ENCODE measurements at places on chromosomes 2 and 18.

DNA sequence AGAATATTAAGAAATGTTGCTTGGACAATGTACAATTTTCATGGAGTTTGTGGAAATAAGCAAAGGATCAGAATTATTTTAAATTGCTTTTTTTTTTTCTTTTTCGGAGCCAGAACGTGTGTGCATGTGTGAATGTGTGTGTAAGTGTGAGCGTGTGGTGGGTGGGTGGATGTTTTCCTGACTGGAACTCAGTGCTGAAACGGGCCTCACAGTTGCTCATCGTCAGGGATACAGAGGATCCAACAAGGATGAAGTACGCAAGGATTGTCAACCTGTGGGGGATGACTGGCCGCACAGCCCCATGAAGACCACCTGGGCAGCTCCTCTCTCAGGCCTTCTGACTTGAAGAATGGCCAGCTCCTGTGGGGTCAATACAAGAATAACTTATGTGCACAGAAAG is 17.5 kb downstream of the IL1B start:
- no peak for DNase-seq

DNA sequence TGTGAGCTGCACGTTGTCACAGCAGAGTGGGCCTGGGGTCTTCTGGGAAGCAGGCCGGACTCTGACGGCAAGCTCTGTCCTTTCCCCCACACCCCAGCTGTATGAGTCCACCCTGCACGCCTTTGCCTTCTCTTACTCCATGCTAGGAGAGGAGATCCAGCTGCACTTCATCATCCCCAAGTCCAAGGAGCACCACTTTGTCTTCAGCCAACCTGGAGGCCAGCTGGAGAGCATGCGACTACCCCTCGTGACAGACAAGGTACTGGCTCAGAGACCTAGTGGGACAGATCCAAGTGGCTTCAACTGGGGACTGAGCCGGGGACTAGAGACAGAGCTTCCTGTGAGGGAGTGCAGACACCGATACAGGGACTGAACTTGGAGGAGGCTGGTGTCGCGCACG is 40.1 kb downstream of the NTSR2 start:
- DNase-seq: no peak

DNA sequence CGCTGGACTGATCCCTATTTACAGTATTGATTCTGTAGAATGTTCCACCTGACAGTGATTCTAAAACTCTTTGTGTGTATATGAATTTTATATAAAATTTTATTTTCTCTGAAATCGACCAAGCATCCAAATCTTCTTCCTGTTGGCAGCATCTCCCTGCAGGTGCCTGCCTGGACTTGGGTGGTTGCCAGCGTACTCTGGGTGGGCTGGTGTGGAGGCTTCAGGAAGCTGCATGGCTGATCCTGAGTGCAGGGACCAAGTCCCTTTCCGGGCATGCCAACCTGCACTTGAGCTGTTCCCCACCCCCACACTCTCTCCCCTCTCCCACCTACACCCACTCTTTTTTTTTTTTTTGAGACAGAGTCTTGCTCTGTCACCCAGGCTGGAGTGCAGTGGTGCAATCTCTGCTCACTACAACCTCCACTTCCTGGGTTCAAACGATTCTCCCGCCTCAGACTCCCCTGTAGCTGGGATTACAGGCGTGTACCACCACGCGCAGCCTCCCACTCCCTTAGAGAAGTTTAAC is 53.2 kb upstream of the ALKAL2 start:
- DNase-seq: no peak

- no peak for DNase-seq
These were observed 27.8 kb downstream of the NXPH2 start for GRCh38 chr2:138752197-138752956.

GRCh38 chr2:237264480-237265219 is 149.3 kb downstream of the COL6A3 start:
- DNase-seq: no peak

GRCh38 chr2:10471955-10472354 is 23.8 kb upstream of the ODC1 start:
- no peak for DNase-seq

GRCh38 chr2:107364361-107364950 is 462.2 kb upstream of the RGPD4 start:
- no peak for DNase-seq

DNA sequence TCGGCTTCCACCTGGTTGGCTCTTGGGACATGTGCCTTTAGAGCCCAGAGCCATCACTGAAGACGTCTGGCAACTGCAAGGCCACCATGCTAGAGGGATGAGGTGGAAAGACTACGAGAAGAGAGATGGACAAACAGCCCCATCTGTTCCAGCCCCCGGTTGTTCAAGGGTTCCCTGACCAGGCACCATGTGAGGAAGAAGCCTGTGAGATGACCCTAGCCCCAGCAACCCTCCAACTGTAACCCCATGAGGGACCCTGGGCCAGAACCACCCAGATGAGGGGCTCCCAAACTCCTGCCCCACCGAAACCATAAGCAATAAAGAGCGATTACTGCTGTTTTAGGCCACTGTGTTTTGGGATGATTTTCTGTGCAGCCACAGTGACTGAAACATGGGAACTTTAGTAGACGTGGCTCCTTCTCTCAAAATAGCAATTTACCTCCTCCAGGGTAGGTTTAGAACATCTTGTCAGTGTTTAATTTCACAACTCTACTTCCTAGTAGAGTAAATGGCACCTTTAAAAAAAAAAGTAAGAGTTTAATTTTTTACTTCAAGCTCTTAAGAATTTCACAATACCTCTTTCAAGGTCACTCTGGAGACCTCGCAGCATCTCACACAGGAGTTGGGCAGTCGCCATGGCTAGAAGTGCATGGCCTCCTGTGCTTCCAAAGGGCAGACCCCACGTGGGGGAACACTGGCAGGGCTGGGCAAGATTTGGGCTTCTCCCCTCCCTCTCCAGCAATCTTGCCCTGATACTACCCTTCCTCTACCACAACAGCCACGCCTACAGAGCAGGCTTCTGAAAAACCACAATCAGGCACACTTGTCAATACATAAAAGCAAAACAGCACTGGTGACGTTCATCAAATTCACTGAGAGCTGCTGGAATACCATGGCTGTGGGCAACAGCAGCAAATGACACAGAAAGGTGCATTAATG is 48.8 kb downstream of the TMEM163 start:
- no peak for DNase-seq

- no peak for DNase-seq
These were observed 94.6 kb upstream of the ANKRD30BL start for GRCh38 chr2:132256251-132256902.

- no peak for DNase-seq
These were observed 4.5 kb downstream of the KLF11 start for GRCh38 chr2:10047616-10048500.
